ENCODE measurements at places on chromosomes 13 and 19.

DNA sequence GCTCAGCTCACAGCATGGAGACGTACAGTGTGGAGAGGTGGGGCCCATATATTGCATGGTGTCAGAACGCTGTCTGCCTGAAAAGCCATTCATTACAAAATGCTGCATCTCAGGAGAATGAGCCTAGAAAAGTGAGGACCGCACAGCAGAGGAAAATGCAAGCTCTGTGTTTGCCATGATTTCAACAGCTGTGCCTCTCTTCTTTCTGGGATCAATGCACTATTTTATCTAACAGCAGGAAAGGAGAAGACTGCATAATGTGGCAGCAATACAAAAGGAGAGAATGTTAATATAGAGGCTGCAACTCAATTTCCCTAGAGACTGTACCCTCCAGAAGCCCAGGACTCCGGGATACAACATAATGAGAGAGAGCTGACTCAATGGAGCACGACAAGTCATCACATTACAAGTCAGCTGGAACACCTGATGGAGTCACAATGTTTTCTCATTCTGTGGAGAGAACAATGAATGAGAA is 368.0 kb downstream of the FGF14 start:
- DNase-seq: no peak

DNA sequence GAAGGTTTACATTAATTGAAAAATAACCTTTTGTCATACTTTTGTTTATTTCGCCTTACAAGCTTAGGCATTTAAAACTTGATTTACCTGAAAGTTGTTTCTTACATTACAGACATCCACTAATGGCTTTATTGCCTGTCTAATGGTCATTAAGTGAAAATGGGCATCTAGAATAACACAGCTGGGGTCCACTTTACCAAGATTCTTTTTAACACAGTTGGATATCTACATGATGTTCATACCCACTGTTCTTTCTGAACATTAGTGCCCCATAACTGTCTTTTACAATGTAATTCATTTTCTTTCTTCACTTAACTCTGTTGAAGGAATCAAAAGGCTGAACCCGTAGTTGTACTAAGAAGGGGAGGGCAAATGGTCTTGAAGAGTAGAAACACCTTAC is 19.8 kb upstream of the KLHL1 start:
- DNase-seq: no peak

GRCh38 chr13:111252446-111253364 is 67.7 kb upstream of the TEX29 start:
- DNase-seq: no peak

- no peak for DNase-seq
Measured at GRCh38 chr19:39021063-39021462, 11.3 kb downstream of the FBXO27 start.

DNA sequence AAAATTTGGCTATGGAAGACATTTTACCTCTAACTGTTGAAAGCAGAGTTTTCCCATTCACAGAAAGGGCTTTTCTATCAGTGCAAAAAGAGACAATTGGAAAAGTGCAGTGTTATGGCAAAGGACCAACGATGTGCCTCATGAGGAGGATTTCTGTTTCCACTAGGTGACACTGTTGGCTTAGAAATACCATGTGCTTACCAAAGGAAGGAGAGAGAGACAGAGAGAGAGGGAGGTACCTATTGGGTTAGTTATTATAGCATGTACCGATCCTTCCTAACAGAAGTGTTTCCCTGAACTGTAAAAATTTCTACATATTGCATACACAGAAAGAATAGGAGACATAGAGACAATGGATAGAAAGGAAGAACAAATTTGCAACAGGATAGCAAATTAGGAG is 23.9 kb upstream of the PSG4 start:
- DNase-seq: no peak

GRCh38 chr13:38121267-38121666 is 228.4 kb upstream of the UFM1 start:
- DNase-seq: no peak

- DNase-seq: peak; percentile 50
Measured at GRCh38 chr19:47891923-47892666, 6.0 kb upstream of the SULT2A1 start.

DNA sequence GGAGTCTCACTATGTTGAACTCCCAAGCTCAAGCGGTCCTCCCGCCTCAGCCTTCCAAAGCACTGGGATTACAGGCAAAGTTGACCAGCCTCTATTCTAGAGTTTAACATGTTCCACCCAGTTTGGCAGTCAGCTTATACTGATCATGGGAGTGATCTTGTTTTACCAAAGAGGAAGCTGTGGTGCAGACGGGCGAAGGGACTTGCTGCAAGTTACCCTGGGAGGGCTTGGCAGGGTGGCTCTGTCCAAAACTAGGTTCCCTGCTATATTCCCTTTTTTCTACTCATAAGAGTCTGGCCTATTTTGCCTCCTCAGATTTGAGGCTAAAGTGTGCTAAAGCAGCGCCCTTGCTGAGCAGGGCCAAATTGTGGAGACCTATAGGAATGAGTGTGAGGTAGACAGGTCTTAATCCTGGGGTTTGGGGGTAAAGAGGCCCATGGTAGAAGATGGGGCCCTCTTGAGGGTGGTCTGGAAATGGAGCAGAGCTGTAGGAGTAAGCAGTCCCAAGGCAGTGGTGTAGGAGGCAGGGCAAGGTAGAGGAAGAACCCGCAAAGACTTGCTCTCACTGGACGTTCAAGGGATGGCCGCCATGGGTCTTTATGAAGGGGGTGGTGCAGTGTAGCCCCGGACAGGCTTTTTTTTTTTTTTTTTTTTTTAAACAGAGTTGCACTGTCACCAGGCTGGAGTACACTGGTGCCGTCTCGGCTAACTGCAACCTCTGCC is 3.3 kb downstream of the RPS19 start:
- DNase-seq: no peak

- no peak for DNase-seq
Measured at GRCh38 chr13:95136638-95137037, 164.6 kb downstream of the ABCC4 start.

GRCh38 chr13:37241786-37242185 is 136.3 kb upstream of the CSNK1A1L start:
- DNase-seq: no peak

DNA sequence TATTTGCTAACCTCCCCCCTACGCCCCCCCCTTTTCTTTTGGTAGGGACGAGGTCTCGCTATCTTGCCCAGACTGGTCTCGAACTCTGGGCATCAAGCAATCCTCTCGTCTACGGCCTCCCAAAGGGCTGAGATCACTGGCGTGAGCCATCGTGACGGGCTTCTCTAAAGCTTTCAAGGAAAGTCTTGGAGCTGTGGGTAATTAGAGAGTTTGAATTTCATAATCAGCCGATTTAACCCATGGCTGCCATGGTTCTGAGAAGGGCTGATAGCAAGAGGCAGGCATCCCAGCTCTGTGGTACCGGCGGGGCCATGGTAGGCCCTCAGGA is 679 bp upstream of the ABHD8 start:
- DNase-seq: no peak

DNA sequence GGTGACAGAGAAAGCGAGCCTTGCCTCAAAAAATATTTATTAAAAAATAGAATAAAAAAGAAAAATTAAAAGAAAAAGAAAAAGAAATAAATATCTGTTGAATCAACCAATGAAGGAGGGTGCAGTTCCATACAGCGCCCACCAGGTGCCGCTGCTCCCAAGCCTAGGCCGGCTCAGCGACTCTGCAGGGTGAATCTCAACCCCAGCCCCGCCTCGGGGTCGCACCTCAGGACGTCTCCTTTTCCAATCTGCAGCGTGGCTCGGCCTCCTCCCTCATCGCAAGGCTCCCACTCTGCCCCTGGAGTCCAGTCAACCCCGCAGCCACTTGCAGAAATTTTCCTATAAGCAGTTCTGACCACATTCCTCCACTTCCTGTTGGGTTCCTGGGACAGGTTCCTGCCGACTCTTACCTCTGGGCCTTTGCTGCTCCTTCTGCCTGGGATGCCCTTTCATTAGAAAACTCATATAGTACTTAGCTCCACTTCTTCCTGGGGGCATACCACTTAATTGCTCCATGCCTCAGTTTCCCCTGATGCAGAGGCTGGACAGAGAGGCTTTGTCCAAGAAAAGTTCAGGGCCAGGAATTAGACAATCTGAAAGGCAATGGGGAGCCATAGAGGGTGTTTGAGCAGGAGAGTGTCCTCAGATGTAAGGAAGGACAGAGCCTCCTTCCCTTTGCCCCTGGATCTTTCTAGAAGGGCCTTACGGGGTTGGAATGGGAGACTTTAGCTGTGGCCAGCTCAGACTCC is 24.3 kb downstream of the NFILZ start:
- peak; percentile 31 for DNase-seq

- no peak for DNase-seq
Measured at GRCh38 chr13:19680751-19681150, 47.3 kb downstream of the MPHOSPH8 start.

GRCh38 chr13:28237944-28238343 is 99.6 kb downstream of the PAN3 start:
- DNase-seq: no peak

GRCh38 chr13:39012608-39013007 is 22.0 kb upstream of the STOML3 start:
- DNase-seq: no peak

Measured in right lung (tissue), 10 donors.